Stimulated activated CD4-positive, alpha-beta T cell treated with anti-CD3 and anti-CD28 coated beads, Interleukin-12 subunit alpha, Interleukin-12 subunit beta, amount 100 ng/mL, for 24 hours (primary cell): ENCODE measurements at places on chromosomes 12 and 14.

- DNase-seq, result no peak
Measured at GRCh38 chr12:21459474-21459873, 22.0 kb downstream of the PYROXD1 start.

DNA sequence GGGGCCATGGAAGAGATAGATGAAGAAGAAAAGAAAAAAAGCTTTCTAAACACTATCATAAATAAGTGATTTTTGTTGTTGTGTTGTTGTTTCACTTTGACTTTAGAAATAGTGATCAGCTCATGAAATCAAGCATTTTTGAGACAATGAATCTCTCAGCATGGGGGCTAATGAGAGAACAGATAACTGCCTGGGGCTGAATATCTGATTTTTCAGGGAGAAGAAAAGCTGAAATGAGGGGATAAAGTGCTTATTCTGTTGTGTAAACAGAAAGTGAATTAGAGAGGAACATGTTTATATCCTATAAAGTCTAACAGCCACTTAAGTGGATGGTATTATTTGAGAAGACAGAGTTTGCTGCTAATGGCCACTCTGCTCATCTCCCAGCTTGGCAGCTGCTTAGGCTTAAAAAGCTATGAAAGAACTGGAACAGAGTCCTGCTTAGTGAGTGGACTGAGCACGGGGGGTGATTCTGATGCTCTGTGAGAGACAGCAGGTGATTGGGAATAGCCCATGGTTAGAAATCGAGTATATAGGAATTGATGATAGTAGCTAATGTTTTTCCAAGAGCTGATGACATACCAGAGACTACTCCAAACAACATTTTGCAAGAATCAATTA is 646.1 kb upstream of the TMEM132C start:
- no peak for DNase-seq

GRCh38 chr12:77232045-77232444 is 166.7 kb upstream of the E2F7 start:
- DNase-seq, result no peak

GRCh38 chr12:57896115-57896433 is 45.3 kb upstream of the ATP23 start:
- DNase-seq, result no peak

DNA sequence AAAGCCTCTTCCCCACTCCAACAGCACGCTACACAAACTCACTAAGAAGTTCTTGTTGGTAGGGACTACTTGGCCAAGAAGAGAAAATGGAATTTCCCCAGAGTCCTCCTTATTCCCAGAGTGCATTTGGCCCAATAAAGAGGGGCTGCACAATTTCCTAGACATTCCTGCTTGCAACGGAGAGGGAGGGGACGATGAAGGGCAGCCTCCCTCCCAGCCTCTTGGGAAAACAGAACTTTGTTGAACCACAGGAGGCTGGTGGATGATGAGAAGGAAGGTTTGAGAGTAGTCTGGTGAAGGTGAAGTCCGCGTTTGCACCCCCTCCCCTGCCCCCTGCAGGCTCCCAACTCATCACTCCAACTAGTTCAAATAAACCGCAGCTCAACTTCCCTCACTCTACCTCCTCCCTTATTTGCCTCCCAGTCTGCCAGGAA is 19.1 kb upstream of the TBX3 start:
- DNase-seq, result no peak

DNA sequence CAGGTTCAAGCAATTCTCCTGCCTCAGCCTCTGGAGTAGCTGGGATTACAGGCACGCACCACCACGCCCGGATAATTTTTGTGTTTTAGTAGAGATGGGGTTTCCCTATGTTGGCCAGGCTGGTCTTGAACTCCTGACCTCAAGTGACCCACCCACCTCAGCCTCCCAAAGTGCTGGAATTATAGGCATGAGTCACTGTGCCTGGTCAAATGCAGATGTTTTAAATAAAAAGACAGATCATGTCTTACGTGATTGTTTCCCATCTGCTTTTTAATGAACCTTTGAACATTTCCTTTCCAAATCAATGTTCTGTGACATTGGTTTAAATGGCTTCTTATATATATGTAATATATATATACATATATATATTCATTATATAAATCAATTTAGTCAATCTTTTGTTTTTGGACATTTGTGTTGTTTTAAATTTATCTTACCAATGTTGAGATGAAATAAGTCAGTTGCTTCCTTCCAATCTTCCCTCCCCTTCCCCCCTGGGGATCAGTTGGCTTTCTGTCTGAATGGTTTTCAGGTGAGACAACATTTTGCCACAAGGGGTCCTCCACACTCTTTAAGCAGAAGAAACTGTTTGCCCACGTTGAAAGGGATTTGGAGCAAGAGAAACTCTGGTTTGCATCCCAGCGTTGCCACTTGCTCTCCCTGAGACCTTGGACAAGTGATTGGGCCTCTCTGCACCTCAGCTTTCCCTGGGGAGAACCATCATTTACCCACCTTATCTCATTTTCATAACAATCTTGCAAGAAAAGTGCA is 47.6 kb upstream of the RBM19 start:
- DNase-seq, result no peak

GRCh38 chr12:104314242-104314614 is 10.7 kb downstream of the EID3 start:
- no peak for DNase-seq

GRCh38 chr12:90008277-90008676 is 299.6 kb upstream of the ATP2B1 start:
- DNase-seq, result no peak

DNA sequence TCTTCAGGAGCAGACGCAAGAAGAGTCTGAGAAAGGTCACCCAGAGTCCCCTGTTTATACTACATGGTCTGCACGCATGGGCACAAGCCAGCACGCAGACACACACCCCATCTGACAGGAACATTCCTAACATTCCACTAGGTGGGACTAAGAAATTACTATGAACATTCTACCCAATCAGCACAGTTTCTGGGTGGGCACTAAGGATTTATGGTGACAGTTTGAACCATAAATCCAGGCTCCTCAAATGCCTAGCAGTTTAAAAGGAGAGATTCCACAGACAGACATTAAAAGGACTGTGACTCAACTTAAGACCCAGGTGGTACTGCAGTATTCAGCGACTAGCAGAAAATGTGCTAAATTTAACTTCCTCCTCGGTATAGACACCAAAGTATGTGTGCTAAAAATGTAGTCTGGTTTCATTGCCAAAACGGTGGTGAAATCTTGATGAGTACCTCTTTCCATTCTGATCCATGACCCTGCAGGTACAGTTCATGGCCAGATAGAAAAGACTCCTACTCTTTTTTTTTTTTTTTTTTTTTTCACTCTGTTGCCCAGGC is 16.2 kb downstream of the ABHD4 start:
- no peak for DNase-seq

DNA sequence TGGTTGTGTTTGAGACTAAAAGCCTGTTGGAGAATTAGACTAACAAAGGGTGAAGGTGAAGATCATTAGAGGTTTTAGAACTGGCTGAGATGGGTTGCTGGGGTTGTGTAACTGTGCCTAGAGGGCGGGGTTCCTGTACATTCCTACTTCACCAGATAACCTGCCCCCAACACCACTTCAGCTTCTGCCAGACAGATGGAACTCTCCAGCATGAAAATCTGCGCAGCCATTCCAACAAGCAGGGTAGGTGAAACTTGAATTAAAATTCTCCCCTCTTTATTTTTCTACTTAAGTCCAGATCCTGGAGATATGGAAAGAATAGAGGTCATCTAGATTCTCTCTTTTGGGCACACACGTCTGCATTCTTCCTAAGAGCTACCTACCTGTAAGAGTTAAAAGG is 6.0 kb downstream of the FOXG1 start:
- DNase-seq, result no peak

DNA sequence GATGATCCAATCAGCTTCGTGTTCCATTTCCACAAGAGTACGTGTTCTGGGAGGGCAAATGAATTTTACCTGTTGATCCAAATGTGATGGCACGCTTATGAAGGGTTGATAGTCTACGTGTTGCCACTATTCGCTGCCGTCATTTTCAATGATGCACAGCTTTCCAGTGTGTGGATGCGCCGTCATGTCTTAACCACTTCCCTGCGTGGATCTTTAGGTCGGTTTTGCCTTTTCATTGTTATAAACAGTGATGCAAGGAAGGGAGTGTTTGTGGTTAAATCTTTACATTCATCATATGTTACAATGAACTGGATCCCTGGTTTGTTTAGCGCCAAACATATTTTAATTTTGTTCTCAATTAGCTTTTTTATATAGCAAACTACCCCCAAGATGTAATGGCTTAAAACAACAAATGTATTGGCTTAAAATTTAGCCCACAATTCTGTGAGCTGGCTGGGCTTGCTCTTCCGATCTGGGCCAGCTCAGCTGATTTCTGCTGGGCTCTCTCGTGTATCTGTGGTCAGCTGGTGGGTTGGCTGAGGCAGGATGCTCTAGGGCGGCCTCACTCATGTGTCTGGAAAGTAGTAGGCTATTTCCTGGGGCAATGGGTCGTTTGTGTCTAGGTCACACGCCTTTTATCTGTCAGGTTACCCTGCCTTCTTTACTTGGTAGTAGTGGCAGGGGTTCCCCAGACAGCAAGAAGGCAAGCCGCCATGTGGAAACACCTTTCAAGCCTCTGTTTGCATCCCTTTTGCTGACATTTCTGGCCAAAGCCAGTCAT is 176.7 kb downstream of the CRADD start:
- no peak for DNase-seq

DNA sequence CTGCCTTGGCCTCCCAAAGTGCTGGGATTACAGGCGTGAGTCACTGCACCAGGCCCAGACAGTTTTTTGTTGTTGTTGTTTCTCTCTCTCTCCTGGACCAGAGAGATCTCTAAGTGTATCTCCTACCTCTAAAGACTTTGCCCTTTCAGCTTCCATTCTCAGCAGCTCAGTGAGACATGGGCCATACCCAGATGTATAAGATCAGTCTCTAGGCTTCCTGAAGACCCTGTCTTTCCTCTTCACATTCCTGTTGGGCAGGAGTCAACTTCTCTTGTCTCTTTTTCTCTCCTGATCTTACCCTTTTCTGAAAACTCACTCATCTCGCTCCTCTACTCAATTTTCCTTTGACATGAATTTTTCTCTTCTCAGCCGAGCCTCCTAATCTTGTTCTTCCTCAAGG is 42.0 kb downstream of the KCNK13 start:
- no peak for DNase-seq

DNA sequence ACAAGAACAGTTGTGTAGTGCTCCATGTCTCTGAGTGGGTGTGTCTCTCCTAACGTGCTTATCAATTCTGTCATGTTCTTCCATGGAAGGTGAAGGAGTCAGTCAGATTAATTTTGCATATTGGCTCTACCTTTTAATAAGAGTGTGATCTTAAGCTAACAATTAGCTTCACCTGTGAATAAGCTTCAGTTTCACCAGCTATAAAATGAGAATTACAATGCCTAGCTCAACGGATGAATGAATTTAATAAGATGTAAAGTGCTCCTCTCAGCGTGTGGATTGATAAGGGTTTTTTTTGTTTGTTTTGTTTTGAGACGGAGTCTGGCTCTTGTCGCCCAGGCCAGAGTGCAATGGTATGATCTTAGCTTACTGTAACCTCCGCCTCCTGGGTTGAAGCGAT is 32.7 kb downstream of the CCDC175 start:
- no peak for DNase-seq

DNA sequence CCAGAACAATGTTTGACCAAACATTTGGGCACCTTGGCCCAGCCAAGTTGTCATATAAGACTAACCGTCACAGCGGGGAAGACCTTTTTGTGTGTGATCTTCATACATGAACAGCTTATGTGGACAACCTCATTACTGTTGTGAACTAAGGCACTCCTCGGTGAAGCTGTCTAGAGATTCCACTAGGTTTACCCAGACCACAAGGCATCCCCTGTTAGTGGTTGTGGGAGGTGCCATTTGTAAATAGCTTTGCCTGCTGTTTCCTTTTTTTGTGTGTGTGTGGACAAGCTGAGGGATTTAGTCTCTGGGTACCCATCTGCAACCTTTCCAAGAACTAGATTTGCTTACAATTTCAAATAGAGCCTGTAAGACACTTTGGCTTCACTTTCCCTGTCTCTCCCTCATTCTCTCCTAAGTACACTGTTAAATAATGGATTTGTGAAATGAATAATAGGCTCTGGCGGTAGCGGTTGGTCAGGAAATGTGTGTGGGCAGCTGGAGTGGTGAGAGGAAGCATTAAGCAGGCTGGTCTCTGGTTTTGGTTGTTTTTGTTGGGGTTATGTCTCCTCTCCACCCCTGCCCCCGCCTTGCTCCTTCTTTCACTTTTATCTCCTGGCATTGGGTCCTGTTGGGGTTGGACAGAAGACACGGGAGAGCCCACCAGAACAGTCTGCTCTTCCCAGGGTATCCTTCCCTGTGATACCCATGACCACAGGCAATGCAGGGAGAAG is 727.6 kb downstream of the VRK1 start:
- no peak for DNase-seq

DNA sequence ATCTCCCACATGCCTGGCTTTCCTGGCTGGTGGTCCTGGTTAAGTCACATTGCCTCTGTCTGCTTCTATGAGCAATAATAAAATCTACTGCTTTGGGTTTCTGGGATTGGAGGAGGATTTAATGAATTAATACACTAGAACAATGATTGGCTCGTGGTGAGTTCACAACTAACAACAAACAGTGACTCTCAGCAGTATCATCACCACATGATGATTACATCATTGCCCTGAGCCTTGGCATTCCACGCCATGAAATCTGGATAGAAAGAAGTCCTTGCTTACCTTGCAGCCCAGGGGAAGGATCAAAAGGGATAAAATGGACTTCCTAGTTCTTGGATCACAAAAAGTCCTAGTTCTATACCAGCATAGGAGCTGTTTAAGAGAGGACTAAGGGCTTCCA is 1069.0 kb downstream of the VRK1 start:
- DNase-seq, result no peak
